Islet precursor cell (in vitro differentiated cells): ENCODE measurements at places on chromosomes 11 and 22.
A peak's percentile ranks its signal among the peaks of the same experiment; 100 is the strongest.

DNA sequence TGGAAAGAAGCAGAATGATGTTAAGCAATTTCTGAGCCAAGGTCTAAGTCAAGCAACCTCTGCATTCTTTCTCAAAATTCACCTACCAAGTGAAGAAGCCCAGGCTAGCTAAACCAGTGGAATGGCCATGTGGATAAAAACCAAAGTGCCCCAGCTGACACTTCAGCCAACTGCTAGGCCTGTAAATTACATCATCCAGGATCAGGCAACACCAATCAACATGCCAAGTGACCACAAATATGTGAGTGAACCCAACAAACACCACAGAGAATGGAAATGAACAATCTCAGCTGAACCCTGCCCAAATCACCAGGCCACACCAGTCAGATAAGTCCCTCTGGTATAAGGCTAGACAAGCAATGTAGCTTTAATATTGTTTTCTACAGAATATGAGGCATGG, 25.1 kb upstream of the FJX1 start:
- peak; percentile 92 for DNase-seq

GRCh38 chr11:103372906-103373305, 263.7 kb downstream of the DYNC2H1 start:
- no peak for DNase-seq

- DNase-seq = peak; percentile 16
These were observed 90.0 kb downstream of the CDKN1C start for GRCh38 chr11:2795491-2795991.

GRCh38 chr22:18156878-18157713, 7.1 kb downstream of the USP18 start:
- DNase-seq = peak; percentile 92

- DNase-seq = peak; percentile 54
These were observed 36.9 kb upstream of the BRSK2 start for GRCh38 chr11:1352696-1353382.

DNA sequence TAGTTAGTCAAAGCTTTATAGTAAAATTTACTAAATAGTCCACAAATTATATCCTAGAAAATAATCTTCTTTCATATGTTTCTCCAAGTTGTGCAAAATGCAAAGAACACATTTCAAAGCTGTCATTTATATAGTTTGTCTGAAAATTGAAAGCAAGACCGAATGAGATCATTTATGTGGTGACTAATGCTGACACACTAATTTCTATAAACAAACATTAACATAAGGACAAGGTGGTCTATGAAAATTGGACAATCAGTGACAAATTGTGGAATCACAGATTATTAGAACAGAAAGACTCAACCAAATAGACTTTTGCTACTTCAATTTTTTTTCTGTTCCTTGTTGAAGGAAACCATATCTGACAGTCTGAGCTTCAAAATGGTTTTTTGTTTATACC, 1056.1 kb downstream of the LRRC4C start:
- DNase-seq = no peak

GRCh38 chr22:37014835-37015586, 4.2 kb downstream of the TST start:
- DNase-seq = no peak

DNA sequence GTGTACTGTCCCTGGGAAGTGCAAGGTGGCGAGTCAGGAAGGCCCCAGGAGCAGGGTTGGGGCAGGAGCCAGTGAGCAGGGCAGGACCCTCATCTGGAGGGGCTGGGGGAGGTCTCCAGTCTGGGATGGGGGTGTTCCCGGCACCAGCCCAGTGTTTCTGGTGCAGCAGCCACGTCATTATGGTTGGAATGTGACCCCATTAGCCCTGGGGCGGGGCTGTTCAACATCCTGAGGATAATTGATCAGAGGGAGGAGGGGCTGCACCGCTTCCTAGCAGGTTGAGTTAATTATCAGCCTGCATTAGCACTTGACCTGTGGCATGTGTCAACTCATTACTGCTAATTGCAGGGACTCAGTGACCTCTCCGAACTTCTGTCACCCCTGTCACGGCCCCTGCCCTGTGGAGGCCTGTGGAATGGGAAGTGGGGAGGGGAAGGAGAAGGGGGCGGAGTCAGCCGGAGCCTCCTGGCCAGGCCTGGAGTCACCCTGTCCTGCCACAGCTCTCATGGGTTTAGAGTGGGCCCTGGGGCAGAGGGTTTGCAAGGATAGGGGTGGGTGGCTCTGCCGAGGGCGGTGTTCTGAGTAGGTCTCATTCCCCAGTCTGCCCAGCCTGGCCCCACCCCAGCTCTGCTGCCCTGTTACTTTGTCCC, 52.8 kb upstream of the CCDC188 start:
- DNase-seq = peak; percentile 98

DNA sequence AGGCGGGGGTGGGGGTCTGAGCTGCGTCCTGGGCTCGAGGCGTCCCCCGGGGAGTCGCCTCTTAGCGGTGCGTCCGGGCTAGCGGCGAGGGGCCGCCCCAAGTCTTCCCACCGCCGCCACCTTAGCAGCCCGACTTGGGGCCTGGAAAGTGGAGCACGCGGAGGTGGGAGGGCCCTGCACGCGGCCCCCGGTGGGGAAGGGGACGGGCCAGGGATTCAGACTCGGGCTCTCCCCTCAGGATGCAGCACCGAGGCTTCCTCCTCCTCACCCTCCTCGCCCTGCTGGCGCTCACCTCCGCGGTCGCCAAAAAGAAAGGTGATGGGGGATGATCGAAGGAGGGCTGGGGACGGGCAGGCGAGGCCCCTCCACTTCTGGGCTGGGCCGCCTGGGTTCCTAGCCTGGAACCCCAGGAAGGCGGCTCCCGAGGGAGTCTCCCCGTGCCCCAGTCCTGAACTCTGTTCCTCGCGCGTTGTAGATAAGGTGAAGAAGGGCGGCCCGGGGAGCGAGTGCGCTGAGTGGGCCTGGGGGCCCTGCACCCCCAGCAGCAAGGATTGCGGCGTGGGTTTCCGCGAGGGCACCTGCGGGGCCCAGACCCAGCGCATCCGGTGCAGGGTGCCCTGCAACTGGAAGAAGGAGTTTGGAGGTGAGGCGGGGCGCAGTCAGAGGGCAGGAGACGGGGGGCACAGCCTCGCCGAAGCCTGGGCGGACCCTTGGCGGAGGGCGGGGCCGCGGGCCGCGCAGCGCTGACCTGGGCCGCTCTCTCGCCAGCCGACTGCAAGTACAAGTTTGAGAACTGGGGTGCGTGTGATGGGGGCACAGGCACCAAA, 563 bp downstream of the MDK start:
- peak; percentile 79 for DNase-seq

- DNase-seq = no peak
These were observed 58.0 kb upstream of the KIRREL3 start for GRCh38 chr11:127058524-127058923.

DNA sequence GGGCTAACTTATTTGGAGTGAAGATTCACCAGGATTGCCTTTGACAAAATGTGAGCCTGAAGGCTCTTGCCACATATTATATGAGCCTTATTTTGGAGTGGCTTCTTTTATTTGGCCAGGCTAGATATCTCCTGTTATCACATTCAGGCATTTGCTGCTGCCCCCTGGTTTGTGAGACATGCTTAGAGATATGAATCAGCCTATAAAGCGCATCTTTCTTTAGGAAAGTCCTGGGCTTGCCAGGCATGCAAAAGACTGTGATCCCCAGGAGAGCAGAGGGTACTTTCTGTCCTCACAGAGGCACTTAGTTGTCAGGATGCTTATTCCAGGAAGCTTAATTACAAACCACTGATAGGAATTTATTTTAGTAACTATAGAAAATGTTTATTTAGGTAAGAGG, 333.3 kb downstream of the FAT3 start:
- DNase-seq = no peak

DNA sequence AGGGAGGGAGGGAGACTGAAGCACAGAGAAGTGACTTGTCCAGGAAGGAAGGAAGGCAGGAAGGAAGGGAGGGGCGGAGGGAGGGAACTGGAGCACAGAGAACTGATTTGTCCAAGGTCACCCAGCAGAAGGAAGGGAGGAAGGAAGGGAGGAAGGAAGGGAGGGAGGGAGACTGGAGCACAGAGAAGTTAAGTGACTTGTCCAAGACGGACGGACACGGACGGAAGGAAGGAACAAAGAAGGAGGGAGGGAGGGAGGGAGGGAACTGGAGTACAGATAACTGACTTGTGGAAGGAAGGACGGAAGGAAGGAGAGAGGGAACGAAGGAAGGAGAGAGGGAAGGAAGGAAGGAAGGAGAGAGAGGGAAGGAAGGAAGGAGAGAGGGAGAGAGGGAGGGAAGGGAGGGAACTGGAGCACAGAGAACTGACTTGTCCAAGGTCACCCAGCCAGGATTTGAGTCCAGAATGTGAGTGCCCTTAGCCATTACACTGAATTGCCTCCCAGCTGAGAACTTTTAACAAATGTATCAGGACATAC, 1.5 kb downstream of the SLC35F2 start:
- DNase-seq = peak; percentile 75

DNA sequence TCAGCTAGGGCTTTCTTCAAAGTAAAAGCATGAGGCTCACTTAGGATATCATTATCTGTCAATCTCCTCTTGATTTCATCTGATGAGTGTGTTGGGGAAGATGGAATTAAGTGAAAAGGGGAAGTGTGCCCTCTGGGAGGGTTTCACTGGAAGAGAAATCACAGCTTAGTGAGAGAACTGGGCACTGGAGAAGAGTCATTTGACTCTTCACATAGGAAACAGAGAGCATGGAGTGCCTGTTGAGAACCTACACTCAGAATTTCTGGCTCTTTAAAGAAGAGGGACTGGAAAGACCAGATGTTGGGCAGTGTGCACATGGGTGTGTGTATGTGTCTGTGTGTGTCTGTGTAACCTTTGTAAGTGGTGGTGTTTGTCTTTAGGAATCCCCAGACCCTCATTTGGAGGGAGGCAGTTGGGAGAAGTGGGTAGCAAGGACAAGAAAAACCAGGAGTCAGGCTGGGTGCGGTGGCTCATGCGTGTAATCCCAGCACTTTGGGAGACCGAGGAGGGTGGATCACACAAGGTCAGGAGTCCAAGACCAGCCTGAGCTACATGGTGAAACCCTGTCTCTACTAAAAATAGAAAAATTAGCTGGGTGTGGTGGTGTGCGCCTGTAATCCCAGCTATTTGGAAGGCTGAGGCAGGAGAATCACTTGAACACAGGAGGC, 10.0 kb downstream of the STX3 start:
- DNase-seq = no peak

GRCh38 chr11:93063086-93063485, 93.6 kb downstream of the MTNR1B start:
- no peak for DNase-seq

DNA sequence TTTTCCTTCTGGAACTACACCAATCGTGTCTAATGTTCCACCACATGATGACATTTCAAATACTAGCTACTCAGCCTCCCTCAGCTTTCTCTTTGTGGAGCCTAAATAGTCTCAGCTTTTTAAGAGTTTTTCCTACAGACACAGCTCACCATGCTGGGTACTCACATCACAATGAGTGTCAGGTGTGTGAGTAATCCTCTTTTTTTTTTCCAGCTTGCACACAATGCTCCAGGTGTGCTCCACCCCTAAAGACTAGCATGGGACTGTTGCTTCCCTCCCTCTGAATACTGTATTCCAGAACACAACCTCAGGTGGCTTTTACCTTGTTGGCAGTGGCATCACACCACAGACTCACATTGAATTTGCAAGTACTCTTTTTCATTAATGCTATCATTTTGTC, 11.7 kb downstream of the BTG4 start:
- no peak for DNase-seq
